ENCODE measurements at places on chromosomes 3 and 15.

DNA sequence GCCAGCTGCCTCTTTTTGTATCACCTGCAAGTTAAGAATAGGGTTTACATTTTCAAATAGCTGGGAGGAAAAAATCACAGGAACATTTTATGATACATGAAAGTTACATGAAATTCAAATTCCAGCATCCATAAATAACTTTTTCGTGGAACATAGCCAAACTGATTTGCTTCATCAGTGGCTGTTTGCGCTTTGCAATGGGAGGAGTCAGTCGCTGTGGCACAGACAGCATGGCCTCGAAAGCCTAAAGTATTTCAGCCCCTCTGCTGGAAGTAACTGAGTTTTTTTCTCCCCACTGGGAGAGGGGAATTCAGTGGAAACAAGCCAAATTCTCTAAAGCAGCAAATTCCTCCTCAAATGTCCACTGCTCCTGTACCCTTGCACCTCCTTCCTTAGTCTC lies 271.9 kb downstream of the SUCLG2 start:
- no peak for DNase-seq

DNA sequence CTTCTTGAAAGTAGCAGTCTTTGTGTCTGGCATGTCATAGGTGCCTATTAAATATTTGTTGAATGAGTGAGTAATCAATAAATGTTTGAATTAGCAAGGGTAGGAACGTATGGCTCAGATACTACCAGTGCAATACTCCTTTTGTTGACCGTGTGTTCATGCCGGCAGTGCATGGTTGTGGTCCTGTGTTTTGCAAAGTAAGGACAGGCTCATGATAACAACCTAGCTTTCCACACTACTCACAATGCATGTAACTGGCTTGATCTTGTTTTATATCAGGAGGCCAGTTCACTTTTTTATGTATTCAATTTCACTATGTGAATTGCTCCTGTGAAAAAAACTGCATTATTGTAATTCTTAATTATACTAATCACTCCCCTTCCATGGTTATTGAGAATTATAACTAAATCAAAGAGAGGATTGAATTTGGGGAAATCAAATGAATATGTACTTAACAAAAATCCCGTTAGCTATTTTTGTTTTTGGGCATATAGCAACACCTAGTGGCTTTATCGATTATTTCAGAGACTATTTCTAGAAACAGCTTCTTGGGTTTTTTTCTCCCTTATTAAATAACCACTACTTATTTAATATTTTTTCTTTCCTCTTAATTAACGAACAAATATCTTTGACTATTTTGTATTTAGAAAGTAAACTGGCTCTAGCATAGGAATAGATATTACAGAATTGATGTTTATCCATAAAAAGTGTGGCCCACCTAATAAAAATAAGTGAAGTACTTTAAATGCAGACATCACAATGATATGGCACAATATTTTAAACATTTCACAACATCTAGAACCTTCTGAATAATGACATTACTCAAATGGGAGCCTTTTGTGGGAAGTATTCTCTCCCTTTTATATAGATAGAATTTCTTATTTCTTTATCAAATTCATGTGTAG lies 218.5 kb downstream of the BBX start:
- DNase-seq: no peak

- no peak for DNase-seq
These were observed 298.0 kb upstream of the CTNNB1 start for GRCh38 chr3:40901298-40901697.

DNA sequence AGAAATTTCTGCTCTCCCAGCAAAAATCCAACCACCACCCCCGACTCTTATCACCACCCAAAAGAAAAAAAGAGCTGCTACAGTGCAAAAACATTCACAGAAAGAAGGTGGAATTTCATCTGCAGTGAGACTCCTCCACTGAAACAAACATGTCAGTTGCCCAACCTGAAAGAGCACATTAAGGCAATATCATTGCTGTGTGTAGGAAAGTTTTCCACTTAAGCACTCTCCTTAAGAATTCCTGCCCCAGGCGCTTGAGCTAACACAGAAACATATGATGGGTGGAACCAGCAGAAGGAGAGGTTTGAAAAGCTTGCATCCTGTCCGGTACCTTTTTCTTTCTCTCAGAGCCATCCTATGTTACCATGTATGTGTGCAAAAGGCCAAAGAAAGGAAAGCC lies 200.8 kb upstream of the GADL1 start:
- DNase-seq: no peak

DNA sequence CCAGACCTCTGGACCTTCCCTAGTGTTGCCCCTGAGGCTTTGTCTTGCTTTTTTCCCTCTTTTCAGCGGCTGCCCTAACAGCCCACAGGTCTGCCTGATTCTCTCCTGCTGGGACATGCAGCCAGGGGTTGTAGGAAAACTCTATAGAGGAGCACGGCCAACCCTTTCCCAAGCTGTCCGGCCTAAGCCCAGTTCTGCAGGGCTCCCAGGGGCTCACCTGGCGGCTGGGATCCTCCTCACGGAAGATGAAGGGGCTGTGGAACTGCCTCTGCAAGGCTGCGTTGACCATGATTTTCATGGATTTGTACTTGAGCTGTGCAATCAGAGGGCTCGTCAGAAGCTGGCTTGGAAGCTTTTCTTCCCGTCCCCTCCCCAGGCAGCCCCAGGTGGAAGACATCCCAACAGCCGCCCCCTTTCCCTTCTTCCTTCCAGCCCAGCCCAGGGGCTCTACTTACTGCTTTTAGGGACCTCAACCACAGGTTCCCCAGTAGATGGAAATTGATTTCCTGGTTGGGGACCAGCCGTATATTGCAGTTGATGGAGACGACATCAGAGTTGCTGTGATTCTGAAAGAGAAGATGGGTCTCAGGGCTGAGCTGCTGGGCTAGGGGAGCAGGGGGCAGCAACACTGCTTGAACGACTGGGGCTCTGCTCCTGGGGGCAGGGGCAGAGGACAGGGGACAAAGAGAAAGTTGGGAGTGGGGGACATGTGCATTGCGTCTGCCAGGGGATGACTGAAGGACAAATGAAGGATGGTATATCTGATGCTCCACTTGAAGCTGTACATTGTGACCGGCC lies 29.8 kb downstream of the FEM1B start:
- DNase-seq: no peak

DNA sequence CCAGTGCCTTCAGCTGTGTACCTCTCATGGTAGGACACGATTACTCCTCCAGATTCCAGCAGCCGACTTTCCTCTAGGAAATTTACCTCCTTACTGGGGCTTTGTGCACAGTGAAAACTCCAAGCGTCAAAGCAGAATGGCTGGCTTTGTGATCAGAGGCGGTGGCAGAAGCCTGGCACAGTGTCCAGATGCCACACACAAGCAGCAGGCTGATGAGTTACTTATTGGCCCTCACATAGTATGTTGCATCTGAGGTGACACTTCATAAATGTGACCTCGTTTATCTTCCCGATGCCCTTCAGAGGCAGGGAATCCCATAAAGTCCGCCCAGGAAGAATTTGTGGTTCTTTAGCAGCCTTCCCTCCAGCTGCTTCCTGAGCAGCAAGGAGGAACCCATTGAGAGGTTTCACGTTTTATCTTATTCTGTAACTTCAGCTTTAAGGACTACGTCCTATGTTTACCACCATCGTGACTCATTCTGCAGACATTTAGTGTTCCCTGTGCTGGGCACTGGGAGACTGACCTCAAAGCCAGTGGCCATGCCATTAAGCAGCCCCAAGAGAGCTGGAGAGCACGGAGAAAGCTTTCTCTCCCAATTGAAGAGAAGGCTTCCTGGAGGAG lies 107.1 kb upstream of the C15orf61 start:
- no peak for DNase-seq

- DNase-seq: no peak
These were observed 328.6 kb upstream of the RGMA start for GRCh38 chr15:93417631-93418030.

DNA sequence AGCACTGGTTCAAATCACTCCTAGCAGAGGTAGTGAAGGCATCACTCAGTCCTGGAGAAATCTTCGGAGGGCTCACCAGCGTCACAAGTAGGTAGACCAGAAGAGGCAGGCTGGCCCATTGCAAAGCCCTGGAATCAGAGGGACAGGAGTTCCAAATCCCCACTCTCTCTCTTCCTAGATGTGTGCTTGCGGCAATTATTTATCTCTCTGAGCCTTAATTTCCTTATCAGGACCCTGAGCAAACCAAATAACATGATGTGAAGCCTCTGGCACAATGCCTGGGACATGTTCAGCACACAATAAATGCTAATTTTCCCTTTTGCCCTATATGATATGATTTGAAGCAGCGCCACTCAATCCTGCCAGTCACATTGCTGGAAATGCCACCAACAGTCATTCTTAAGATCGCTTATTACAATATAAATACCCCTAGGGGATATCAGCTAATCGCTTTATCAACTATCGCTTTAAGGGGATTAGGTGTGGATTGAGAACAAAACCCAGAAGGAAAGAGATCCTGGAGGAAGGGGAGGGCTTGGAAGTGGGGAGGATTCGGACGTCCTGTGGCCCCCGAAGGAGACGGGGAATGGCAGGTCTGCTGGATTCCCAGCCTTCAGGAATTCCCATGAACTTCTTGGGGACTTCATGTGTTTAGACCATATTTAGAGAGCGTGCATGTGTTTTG lies 59.5 kb upstream of the TSEN2 start:
- no peak for DNase-seq

GRCh38 chr15:35944945-35945585 lies 399.1 kb upstream of the DPH6 start:
- DNase-seq: no peak

- DNase-seq: no peak
These were observed 52.3 kb downstream of the CHD2 start for GRCh38 chr15:92952458-92952850.

DNA sequence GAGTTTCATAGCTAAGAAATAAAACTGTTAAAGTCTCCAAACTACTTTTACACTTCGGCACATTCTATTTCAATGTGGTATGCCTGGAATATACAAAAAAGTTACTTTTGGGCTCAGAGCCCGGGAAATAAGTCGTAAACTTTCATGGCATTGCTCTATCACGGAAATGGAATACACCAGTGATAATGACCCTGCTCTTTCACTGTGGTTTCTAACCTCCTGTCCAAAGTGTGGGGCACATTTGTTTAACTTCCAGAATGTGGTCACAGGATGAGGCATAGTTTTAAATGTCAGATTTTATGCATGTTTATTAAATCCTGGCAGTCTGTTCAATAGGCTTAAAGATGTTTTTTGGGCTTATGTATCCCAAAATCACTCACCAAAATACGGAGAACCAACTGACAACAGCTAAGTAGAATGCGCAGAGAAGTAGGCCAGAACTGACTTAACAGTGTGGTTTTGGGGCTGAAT lies 5.1 kb downstream of the CXCR6 start:
- no peak for DNase-seq

GRCh38 chr15:57307527-57308169 lies 68.7 kb upstream of the CGNL1 start:
- no peak for DNase-seq

DNA sequence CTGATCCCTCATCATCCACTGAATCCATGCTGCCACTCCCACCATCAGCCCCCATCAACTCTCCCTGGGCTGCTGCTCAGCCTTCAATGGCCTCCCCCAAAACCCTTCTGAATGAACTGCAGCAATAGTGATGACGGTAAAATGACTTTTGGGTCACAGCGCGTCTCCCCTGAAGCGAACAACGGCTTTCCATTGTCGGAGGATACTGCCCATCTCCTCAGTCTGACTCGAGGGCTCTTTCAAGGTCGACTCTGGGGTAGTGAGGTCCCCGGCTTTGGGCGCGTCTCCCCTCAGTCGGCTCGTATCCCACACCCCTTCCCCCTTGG lies 57.2 kb upstream of the ZBTB38 start:
- no peak for DNase-seq

DNA sequence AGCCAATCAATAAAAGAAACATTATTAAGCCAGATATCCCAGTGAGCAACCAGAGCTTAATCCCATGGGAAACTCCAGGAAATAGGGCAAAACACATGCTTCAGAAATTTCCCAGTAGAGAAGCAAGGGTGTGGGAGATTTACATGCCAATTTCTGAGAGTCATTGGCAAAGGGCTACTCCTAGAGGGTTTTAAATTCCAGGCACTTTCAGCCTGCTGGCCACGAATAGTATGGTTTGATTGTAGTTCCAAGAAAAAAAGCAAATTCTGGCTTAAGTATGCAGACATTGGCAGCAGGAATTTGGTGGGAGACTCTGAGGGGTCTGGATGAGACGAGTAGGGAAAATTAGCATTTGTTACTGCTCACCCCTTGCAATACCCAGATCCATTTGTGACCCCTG lies 402.1 kb upstream of the SUCLG2 start:
- DNase-seq: no peak

GRCh38 chr15:51577636-51578304 lies 44.8 kb downstream of the DMXL2 start:
- DNase-seq: no peak

- DNase-seq: no peak
These were observed 237.3 kb downstream of the CNTN6 start for GRCh38 chr3:1330107-1330506.

DNA sequence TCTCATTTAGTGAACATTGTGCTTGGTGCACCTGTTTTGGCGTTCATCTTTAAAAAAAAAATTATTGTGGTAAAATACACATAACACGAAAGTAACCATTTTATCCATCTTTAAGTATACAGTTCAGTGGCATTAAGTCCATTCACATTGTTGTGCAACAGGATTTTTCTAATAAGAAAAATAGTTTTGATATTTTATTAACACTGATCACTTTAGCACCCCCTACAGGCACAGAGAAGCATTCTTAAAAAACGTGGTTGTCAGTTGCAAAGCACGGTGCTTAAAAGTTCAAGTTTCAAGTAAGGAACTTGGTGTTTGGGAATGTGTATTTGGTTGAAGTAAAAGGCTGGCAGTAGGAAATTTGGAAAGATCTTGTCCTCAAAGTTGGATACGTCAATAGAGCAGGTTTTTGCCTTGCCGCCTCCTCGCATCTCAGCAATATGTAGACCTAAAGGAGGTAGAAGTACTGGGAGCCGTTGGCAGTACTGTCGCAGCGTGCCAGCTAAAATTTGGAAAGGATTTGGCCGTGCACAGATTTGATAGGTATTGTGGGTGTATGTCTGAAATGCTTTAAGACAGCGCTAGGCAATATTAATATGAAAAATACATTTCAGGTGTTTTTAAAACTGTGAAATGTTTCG lies 110.4 kb downstream of the LRRC28 start:
- no peak for DNase-seq

GRCh38 chr3:169748670-169749069 lies 16.2 kb downstream of the TERC start:
- no peak for DNase-seq

DNA sequence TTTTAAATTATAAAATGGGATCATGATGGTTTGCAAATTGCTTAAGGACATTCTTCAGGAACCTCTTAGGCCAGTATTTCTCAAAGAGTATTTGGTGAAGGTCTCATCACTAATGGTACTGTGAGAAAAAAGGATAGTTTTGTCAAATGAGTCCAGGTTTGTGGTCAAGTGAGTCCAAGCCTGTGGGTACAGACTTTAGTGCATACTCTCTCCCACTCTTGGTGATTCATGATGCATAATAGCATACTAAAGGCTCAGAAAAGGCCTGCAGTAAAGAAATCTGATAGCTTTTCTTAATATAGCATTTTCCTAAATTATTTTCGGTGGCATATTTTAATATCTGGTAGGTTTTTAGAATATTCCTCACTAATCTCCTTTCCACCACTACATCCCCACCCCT lies 20.0 kb downstream of the BOC start:
- no peak for DNase-seq

- DNase-seq: no peak
These were observed 2.1 kb upstream of the GNAT1 start for GRCh38 chr3:50189274-50189673.

- DNase-seq: no peak
These were observed 4.1 kb downstream of the ITGB5 start for GRCh38 chr3:124882816-124883747.

All from stimulated activated CD8-positive, alpha-beta memory T cell treated with anti-CD3 and anti-CD28 coated beads, Interleukin-4, amount 100 ng/mL, for 4 hours (primary cell).